ENCODE measurements at places on chromosomes 2 and 18.
A peak's percentile ranks its signal among the peaks of the same experiment; 100 is the strongest.

GRCh38 chr2:188303363-188304031, 11.8 kb downstream of the GULP1 start:
- peak; percentile 65 for DNase-seq

GRCh38 chr18:7237673-7238272, 6.9 kb downstream of the LRRC30 start:
- DNase-seq: no peak

DNA sequence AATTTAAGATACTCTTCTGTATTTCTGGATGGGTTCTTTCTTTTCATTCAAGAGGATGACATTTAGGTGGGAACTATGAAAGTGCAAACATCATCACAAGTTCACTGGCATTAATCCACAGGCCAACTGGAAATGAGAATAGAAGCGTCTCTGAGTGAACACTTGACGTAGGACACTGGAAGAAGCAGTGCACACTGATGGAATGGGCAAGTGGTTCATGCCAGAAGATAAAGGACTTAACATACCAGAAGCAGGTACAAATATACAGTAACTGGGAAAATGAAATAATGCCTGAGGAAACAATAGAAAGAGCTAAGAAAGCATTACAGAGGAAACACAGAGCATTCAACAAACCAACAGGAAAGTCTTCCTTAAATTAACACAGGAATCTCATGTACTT, 120.9 kb upstream of the CCDC195 start:
- DNase-seq: no peak

GRCh38 chr2:238906936-238907716, 59.2 kb downstream of the TWIST2 start:
- no peak for DNase-seq

DNA sequence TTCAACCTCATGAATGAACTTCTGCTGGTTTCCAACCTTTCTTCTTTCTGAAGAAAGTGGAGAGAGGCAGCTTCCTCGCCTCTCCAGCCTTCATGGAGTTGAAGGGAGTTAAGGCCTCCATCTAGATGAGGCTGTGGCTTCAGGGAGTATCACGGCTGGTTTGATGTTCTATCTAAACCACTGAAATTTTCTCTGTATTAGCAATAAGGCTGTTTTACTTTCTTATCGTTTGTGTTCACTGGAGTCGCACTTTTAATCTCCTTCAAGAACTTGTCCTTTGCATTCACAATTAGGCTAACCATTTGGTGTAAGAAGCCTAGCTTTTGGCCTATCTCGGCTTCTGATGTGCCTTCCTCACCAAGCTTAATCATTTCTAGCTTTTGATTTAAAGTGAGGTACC, 19.9 kb upstream of the CTDP1 start:
- no peak for DNase-seq

- peak; percentile 85 for DNase-seq
Measured at GRCh38 chr2:241507430-241508239, 749 bp downstream of the STK25 start.

GRCh38 chr2:226443112-226443511, 356.5 kb downstream of the IRS1 start:
- DNase-seq: no peak

DNA sequence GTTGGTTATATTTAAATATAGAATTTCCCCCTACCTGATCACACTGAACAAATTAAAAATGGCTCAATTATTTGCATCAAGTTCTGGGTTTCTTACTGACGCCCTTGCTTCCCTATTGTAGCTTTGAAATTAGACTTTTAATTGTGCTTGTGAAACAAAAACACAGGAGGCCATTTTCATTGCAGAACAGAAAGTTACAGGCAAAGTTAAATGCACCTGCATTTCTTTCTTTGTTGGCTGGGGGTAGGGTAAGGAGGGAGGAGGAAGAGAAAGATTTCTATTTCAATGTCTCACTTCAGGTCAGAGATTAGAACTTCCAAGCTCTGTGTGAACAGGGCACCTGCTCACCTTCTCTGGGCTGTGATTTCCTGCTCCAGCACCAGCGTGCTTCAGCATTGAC, 199.6 kb downstream of the BCL11A start:
- DNase-seq: no peak

DNA sequence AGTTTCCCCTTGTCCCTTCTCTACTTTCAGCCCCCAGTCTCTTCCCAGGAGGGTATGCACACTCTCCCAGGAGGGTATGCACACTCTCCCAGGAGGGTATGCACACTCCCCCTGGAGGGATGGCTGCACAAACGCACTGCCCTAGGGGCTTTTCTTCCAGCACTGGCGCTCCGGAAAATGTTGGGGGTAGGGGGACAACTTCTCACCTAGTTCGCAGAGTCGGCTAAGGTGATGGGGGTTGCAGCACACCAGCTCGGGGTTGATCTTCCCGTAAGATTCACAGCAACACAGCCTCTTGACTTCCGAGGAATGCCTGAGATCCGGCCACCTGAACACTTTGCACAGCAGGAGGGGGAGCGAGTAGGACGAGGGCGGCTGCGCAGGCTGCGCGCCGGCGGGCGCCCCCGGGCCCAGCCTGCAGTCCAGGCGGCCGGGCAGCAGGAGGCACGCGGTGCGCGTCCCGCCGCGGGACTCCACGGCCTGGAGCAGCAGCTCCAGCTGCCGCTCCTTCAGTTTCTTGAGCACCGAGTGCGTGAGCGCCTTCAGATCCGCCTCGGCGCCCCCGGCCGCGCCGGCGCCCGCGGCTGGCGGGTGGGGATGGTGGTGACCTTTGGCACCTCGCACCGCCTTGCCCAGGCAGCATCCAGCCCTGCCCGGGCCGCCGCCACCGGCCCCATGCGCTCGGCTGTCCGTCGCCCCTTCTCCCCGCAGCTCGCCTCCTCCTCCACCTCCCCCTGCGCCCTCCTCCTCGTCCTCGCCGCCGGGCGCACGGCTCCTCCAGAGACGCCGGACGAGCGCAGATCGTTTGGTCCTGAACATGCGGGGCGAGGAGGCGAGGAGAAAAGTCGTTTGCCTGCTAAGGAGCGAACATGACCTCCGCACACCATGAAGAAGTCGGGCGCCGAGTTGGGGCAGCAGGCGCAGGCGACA, 894 bp downstream of the SMAD7 start:
- no peak for DNase-seq

DNA sequence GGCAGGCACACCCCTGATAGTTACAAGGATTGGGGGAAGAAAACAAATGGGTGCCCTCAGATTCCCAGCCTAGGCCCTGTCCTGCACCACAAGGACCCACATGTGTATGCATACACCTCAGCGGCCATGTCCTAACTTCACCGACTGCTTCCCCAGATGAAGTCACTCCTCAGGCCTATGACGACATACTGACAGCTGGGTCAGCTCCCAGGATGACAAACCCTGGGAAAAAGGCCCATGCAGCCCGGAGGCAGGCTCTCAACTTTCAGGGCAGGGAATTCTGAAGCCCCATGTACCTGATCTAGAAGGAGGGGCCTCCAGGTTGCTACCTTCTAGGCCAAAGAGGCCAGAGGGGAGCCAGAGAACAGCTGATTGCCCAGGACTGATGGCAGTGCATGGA, 11.0 kb upstream of the PLEKHM3 start:
- no peak for DNase-seq

GRCh38 chr2:57733956-57734355, 312.6 kb upstream of the VRK2 start:
- no peak for DNase-seq

GRCh38 chr2:178905261-178905660, 98.0 kb upstream of the TTN start:
- DNase-seq: no peak

DNA sequence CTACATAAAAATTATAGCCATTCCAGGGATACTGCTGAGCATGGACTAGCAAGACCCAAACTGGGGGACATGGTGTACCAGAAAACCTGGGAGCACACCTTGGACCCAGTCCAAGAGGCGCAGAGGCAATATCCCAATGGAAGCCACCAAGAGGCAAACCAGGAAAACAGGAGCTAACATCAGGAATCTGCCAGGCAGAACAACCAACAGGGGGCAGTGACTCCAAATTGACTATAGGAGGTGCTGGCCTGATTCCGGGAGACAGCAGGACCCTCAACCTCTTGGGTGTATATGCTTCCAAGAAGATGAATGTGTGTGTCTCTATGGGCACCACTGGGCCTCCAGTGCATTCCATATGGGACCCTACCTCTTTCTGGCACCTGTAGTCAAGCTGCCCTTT, 172.7 kb upstream of the ARL4C start:
- DNase-seq: no peak

DNA sequence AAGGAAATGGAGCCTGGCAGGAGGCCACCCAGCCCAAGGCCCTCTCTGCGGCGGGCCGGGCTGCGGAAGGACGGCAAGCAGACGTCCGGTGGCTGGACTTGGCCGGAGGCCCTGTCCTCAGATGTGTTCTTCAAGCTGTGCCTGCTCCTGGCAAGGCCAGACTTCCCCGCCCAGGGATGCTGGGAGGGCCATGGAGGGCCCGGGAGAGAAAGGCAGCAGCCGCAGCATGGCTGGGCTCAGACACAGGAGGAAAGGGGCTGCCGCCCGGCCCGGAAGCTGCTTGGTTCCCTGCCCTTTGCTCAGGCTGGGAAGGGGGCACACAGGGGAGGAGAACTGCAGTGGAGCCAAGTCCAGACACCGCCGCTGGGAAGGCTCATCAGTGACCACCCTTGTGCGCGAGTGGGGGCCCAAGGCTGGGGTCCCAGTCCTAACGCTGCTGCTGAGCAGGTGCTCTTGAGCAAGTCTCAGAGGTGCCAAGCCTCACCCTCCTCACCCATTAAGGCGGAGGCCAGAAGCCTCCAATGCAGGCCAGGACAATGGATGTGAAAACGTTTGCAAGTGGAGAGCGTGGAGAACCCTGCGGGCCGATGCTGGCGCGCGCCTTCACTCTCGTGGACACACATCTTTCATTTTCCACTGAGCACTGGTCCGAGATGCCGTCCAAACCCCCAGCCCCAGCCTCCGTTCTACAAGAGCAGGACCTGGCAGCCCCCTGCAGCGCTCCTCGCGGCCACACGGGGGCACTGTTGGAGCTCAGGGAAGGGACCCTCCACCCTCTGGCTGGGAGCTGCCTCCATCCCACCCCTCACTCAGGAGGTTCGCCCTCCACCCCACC, 7.9 kb downstream of the CROCC2 start:
- DNase-seq: peak; percentile 76

DNA sequence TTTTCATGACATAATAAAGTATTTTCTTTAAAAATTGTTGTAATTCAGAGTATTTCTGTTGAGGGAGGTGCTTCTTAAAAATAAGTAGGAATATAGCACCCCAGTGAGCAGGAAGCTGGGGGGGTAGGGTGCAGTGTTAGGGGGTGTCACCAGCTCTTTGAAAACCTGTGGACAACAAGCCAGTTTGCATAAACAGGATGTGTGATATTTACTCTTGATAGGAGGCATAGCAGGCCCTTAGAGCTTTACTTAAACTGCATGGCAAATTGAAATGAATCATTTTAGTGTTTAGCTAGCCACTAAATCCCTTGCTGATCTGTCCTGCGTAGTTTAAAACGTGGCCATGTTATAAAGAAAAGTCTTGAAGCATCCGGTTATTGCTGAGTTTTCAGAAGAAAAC, 8.4 kb downstream of the TGIF1 start:
- no peak for DNase-seq

- no peak for DNase-seq
Measured at GRCh38 chr2:71043531-71044407, 24.7 kb upstream of the NAGK start.

DNA sequence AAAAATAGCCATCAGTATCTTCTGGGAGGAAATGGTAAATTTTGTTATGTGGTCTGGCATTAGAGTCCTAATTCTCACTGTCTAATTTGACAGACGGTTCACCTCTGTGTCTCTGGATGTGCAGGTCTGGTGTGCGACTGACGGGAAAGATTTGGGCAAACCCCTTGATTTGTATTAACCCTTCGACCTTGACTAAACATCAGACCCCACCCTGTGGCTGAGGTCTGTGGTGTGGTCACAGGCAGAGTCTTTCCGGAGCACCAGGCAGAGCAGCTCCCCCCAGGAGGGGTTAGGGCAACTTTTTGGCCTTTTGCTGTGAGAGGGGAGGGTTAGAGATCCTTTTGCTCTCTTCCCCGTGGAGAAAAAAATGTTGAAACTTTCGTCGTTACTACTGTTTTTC, 6.4 kb downstream of the TWIST2 start:
- DNase-seq: no peak

GRCh38 chr2:205747829-205748386, 65.6 kb downstream of the NRP2 start:
- DNase-seq: no peak

GRCh38 chr2:84674586-84674985, 158.3 kb downstream of the DNAH6 start:
- peak; percentile 11 for DNase-seq

GRCh38 chr2:206323486-206323885, 49.0 kb downstream of the ZDBF2 start:
- DNase-seq: no peak

DNA sequence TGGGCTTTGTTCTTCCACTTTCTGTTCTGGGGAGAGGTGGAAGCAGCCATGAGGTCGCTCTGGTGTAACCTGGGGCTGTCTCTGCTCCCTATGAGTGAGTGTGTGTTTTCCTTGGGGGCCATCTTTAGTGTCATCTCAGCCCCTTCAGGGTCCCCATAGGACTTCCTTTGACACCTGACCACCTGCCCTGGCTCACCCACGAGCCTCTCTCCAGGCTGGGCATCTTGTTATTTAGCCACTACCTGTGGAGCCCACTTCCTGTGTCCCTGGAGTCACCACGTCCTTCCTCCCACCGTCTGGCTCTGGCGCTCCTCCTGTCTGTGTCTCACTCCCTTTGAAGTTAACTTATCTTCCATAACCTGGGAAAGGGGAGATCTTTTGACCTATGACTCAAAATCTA, 176.0 kb downstream of the UXS1 start:
- no peak for DNase-seq

GRCh38 chr2:176518823-176519222, 249.6 kb downstream of the MTX2 start:
- DNase-seq: no peak

- DNase-seq: no peak
Measured at GRCh38 chr2:40039549-40039948, 260.5 kb upstream of the THUMPD2 start.

- no peak for DNase-seq
Measured at GRCh38 chr18:78673516-78674321, 305.9 kb upstream of the SALL3 start.

GRCh38 chr18:51196118-51196810, 1.2 kb downstream of the MEX3C start:
- DNase-seq: peak; percentile 20

Data from AG08396 (cell line).